ENCODE measurements at places on chromosomes 5 and 9. TPM values are rescaled to one million over a fixed set of nuclear protein-coding genes. Genes with fewer than 3 reads are reported as not detected.

The PAEP gene
- polyA plus RNA-seq, result not detected

The SH2D3C gene
- polyA plus RNA-seq, result 76.1 TPM

The CD274 gene
- polyA plus RNA-seq, result 0.35 TPM

The ADAMTS13 gene
- polyA plus RNA-seq, result 0.35 TPM

The BTNL8 gene
- not detected for polyA plus RNA-seq

The ASS1 gene
- not detected for polyA plus RNA-seq

The GHR gene
- not detected for polyA plus RNA-seq

The GRHPR gene
- 84.6 TPM for polyA plus RNA-seq

The B4GALT7 gene
- 26.4 TPM for polyA plus RNA-seq

The ZNF367 gene
- 0.21 TPM for polyA plus RNA-seq

The NSD1 gene
- 68.5 TPM for polyA plus RNA-seq

The MXD3 gene
- polyA plus RNA-seq, result 4.1 TPM

The LMX1B gene
- not detected for polyA plus RNA-seq

The LRRC19 gene
- polyA plus RNA-seq, result not detected

The MEIKIN gene
- polyA plus RNA-seq, result not detected

The MRPL36 gene
- 66.9 TPM for polyA plus RNA-seq

The SLC45A2 gene
- not detected for polyA plus RNA-seq

The S1PR3 gene
- not detected for polyA plus RNA-seq

The BRINP1 gene
- polyA plus RNA-seq, result not detected

The MYORG gene
- polyA plus RNA-seq, result 0.19 TPM

The ADCY2 gene
- not detected for polyA plus RNA-seq

The ECM2 gene
- not detected for polyA plus RNA-seq

The CDKN2B gene
- polyA plus RNA-seq, result 0.23 TPM

The NXNL2 gene
- polyA plus RNA-seq, result not detected

The LCN15 gene
- not detected for polyA plus RNA-seq

The LURAP1L gene
- polyA plus RNA-seq, result not detected

The ANXA2R gene
- 42.9 TPM for polyA plus RNA-seq

The ZBTB34 gene
- polyA plus RNA-seq, result 1.2 TPM
